ENCODE measurements at places on chromosomes 2 and 18.

GRCh38 chr2:221943076-221943810 is 355.6 kb downstream of the PAX3 start:
- peak; percentile 11 for DNase-seq

- no peak for DNase-seq
Measured at GRCh38 chr2:153291718-153292117, 186.8 kb downstream of the RPRM start.

- DNase-seq = no peak
Measured at GRCh38 chr18:60485201-60485600, 112.6 kb upstream of the MC4R start.

DNA sequence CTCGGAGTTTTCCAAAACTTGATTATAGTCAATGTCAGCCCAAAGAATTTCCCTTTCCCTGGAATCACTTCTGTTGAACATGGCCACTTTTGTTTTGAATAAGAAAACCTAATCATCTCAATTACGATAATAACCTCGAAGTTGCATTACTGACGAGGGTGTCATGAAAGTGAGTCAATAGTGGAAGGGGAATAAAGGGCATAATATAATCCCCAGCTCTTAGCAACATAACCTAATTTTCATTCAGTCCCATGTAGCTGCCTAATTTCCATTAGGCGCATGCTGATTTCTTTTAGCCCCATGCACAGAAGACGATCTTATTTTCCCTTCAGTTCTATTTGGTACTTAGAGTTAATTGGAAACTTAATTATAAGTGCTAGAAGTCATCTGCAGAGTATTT is 51.1 kb upstream of the RAPH1 start:
- no peak for DNase-seq

DNA sequence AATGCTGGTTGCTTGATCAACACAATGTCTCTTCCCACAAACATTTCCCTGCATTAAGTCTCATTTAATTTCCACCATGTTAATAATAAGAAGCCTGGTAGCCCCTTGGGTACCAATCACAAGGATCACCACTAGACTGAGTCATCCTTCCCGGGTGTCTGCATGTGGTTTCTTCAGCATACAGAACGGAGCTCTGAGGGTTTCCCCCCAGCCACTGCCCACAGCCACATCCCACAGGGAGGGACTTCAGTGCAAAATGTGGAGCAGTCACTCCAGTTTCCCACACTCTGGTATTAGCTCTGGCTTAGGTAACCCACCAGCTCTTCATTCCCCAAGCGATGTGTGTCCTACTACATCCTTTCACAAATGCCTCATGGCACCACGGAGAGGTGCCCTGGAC is 42.7 kb upstream of the POLE4 start:
- DNase-seq = no peak

GRCh38 chr18:57733861-57734260 is 69.3 kb downstream of the ATP8B1 start:
- DNase-seq = no peak

DNA sequence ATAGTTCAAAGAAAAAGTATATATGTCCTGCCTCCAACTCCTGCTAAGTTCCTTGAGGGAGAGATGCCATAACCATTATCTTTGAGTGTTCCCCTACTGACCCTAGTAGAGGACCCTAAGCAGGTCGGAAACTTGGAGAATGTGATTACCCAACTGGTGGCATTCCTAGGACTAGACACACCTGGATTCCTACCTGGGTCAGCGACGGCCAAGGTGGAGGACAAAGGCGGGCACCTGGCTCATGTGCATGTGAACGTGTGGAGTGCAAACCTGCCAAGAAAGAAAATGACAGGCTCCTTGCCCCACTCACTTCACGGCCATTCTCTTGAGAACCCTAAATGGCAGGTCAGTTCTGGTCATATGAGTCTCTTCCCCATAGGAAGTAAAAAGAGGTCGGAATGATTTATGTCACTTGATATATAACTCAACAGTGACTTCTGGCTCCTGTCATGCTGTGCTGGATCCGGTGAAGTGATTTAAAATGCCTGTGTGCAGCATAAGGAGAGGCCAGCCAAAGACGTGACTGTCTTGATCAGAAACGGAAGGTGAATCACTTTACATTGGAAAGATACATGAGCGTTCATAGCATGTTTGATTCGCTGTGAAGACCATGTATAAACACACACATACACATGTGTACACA is 371.6 kb downstream of the EIPR1 start:
- DNase-seq = no peak

DNA sequence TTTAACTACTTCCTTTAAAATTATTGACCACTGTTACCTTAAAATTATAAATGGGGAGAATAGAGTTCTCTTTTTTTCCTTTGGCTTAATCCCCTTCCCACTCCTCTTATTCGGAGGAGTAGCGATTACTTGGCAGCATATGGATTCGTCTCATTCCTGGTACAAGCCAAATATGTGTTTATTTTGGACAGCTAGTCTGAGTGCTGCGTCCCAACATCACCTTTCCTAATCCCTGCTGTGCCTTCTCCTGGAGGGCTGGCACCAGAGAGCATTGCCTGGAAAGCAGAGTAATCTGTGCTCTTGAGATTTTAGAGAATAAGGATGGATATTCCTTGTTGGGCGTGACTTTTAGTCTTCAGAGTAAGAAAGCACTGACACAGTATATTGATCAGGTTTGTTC is 185.6 kb downstream of the AGAP1 start:
- no peak for DNase-seq

- DNase-seq = peak; percentile 48
Measured at GRCh38 chr18:55124078-55124763, 165.0 kb upstream of the CCDC68 start.

GRCh38 chr2:177852389-177852788 is 220.2 kb downstream of the PDE11A start:
- DNase-seq = no peak

GRCh38 chr2:236852100-236852976 is 233.4 kb upstream of the COPS8 start:
- DNase-seq = no peak

GRCh38 chr2:2779727-2780126 is 448.7 kb upstream of the MYT1L start:
- no peak for DNase-seq

DNA sequence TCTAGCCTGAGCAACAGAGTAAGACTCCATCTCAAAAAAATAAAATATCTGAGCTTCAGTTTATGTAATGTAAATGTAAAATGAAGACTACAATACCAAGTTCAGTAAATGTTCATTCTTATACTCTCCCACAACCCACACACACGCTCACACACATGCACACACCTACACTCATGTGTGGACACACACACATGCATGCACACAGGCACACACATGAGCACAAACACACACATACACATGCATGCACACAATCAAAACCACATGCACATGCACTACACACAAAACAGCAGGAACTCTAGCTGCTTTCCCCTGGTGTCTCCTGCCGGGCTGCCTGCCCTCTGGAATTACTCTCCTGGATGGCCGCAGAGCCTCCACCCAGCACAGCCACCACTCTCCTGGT is 90.6 kb downstream of the GFPT1 start:
- no peak for DNase-seq

DNA sequence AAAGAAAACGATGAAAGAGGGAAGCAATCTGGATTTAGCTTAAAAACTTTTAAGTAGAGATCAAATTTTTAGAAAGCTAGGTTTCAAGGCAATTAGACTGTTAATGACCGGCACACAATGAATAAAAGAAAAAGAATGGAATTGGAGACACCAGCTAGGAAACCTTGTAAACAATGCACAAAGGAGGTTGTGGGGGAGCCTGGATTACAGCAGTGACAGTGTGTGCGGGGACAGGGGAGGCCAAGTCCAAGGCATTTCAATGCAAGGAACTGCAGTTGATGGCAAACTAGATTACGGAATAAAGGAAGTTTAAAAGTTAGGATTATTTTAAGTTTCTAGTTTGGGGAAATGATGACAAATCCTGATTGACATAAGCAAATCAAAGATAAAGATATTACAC is 74.5 kb downstream of the DTNB start:
- DNase-seq = no peak
